Fibroblast of upper back skin (primary cell): ENCODE measurements at places on chromosomes 13 and 19.
A peak's percentile ranks its signal among the peaks of the same experiment; 100 is the strongest.

DNA sequence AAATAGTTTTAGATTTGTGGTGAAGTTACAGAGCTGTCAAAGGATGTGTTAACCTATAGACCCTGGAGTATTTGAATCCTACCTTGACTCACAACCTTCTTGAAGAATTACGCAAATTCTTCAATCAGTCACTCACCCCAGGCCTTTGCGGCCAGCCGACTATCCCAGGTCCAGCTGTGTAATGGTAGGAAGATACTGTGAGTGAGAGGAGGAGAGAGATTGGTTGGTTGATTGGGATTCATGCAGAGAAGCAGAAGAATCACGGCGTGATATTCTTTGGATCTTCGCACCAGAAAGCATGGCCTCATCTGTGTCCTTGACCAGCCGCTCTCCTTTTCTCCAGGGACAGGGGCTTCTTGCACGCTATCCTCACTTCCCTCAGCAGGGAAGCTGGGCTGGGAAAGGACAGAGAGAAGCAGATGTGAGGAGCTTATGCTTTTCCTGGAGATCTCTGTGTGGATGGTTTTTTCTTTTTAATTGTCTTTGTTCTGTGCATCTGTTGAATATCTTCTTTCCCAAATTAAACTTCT is 249.1 kb downstream of the GGACT start:
- no peak for DNase-seq

DNA sequence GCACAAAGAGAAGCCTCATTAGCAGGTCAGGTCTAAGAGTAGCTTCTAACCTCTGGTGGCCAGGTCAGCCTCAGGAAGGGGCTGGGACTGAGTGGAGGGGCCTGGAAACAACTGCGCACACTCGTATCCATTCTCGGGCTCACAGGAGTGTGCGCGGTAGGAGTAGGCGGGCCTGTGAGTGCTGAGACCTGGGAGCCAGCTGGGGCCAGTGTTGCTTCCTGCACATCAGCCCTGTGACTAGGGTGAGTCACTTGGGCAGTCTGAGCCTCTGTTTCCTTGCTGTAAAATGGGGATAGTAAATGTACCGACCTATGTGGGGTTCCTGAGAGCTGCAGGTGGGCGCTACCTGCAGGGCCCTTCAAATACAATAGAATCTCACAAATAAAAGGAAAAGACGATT is 26.9 kb downstream of the SIN3B start:
- DNase-seq, result no peak

DNA sequence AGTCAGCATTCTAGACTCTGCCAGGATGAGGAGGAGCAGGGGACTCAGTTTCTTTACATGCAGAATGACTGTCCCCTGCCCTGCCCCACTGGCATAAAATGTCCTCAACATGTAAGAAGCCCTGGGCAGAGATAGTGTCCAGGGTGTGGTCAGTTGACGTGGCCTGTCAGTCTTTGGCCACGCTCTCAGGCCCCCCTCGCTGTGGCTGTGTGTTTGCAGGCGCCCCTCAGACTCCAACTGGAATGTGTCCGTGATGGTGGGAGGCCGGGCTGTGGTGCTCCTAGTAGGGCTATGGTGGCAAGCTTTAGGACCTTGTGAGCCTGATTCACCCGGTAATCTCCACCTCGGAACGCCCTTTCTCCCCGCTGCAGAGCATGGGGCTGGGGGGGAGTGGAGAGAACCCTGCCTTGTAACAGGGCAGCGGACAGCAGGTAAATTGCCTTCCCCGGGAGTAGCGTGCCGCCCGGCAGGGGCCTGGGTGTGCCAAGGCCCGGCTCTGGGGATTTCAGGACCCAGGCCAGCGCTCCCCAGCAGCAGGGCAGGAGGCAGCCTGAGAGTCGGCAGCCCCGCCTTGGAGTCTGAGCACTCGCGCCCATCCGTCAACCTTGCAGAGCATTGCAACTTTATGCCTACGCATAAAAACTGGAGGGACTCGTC is 62.3 kb downstream of the CHST8 start:
- peak; percentile 24 for DNase-seq

- peak; percentile 65 for DNase-seq
Observed at GRCh38 chr19:51729781-51730180, 6.0 kb upstream of the HAS1 start.

DNA sequence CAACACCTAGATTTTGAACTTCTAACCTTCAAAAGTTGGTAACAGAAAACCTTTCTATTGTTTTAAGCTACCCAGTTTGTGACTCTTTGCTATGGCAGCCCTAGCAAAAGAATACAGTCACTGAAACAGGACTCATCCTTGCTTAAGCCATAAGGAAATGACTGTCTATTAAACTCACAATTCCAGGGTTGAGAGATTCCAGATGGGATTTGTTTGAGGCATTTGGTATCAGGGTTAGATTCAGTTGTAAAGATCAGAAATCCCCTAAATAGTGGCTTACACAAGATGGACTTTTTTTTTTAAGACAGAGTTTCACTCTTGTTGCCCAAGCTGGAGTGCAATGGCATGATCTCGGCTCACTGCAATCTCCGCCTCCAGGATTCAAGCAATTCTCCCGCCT is 41.1 kb upstream of the RGCC start:
- DNase-seq, result peak; percentile 19

- no peak for DNase-seq
Observed at GRCh38 chr13:102400675-102401145, 1.1 kb downstream of the FGF14 start.
